ENCODE measurements at places on chromosomes 16 and 17. TPM values are rescaled to one million over a fixed set of nuclear protein-coding genes. Genes with fewer than 3 reads are reported as not detected.

The GPR139 gene
- total RNA-seq = not detected

The ZFP3 gene
- 1.5 TPM for total RNA-seq

The HYDIN gene
- total RNA-seq = 0.15 TPM

The TNFRSF13B gene
- total RNA-seq = not detected
